Progenitor cell of endocrine pancreas (in vitro differentiated cells): ENCODE measurements at places on chromosomes 1 and 21. TPM values are rescaled to one million over a fixed set of nuclear protein-coding genes. Genes with fewer than 3 reads are reported as not detected.
A peak's percentile ranks its signal among the peaks of the same experiment; 100 is the strongest.

GRCh38 chr1:184974056-184974836, at the start of gene NIBAN1:
TSS of gene NIBAN1 (minus strand) at chr1:184974508. CDS start at chr1:184974356, 152 bp downstream.
- peak; percentile 34 for DNase-seq
- peaks cover 19% of the 10 kb centered on the region for H3K27me3 ChIP-seq
- peak within 1 kb of the TSS; percentile 94 for H3K27ac ChIP-seq
- H3K4me1 ChIP-seq: peaks cover 31% of the 10 kb centered on the region
- H3K36me3 ChIP-seq: no peaks in the 10 kb centered on the region

DNA sequence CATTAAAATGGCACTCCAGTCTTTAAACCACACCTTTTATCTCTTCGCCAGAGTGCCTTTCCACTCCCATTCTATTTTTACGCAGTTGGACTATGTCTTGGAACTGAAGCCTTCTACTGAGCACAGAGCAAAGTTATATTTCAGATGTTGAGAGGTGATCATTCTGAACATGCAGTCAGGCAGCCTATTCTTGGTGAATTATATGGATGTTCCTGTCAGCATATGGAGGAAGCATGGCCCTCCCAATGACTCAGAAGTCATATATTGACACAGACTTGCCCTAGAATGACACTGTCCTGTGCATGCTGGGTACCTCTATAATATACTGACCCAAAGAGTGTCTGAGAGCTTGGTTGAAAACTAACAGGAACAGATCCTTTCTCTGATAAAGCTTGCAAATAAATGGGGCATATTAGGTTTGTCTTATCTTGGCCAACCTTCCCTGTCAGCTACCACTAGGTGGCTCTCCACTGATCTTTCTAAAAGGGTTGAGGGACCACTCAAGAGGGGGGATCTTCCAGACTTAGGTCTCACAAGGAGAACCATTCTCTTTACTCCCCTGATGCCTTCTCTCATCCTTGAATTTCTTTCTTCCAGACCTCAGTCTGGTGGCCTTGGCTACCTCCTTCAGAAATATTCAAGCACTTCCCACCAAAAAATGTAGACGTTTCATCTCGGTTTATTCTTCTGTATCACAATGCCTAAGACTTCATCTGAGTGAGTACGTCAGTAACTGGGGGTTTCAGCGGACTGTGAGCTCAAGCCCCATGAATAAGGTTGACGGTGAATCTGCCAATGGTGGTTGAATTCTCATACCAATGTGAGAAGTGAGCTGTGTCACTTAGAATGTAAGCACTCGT, 11.8 kb upstream of the ALG14 start:
- H3K27ac ChIP-seq: no peak overlapping the region
- no peak for DNase-seq
- H3K36me3 ChIP-seq: no peaks in the 10 kb centered on the region
- H3K4me3 ChIP-seq: no peak overlapping the region
- H3K27me3 ChIP-seq: no peaks in the 10 kb centered on the region

DNA sequence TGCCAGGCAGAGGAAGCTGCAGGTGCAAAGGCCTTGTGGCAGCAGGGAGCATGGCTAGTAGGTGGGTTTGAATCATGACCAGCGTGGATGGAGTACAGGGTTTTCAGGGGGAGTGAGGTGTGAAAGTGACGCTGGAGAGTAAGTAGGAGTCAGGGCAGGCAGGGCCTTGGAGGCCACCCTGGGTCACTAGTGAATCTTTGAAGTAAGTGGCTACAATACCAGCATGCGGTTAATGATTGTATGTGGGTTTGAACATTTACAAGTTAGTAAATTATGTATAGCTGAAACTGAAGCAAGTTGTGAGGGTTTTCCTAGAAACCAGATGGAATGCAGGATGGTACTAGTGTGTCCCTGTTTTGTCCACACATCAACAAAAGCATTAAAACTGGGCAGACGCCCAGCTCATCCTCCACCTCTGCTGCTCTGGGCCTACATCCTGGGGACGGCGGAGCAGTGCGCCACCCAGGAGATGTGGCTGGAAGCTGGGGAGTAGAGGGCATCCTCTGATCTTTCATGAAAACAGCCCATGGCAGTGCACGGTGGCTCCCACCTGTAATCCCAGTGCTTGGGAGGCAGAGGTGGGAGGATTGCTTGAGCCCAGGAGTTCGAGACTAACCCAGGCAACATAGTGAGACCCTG, 41.2 kb upstream of the B3GALNT2 start:
- H3K36me3 ChIP-seq: no peaks in the 10 kb centered on the region
- no peaks in the 10 kb centered on the region for H3K27me3 ChIP-seq
- H3K27ac ChIP-seq: no peak overlapping the region
- no peak for DNase-seq

- no peak overlapping the region for H3K27ac ChIP-seq
- DNase-seq: no peak
- no peaks in the 10 kb centered on the region for H3K4me1 ChIP-seq
- H3K27me3 ChIP-seq: no peaks in the 10 kb centered on the region
- no peaks in the 10 kb centered on the region for H3K36me3 ChIP-seq
These were observed 33.5 kb upstream of the C1orf53 start for GRCh38 chr1:197868751-197869489.

DNA sequence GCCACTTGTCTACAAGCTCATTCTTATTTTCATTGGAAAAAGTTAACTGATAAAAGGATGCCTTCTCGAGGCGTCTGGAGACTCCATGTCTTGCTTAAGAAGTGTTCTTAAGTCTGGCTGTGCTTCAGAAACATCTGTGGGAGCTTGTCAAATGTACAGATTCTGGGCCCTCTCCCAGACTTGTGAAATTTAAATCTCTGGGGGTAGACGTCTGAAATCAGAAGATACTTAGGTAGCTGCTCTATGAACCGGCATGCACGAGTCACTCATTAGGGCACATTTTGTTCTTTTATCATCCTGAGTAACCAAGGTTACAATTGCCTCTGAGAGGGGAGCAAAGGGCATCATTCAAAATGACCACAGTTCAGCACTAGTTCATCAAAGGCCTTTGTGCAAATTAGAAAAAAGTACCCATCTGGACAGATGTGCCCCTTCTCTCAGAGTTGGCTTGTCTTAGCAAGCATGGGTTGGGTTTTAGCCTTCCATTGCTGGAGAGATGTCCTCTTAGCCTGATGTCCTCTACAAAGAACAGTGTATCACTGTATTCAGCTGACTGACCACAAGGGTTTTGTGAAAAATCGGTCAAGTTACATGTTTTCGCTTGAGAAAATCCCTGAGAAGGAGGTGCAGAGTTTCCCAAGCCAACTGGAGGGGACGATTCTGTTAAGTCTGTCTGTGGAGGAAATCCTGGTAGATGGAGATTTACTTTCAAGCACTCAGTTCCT, 156.9 kb downstream of the ASTN1 start:
- H3K27me3 ChIP-seq: peaks cover 10% of the 10 kb centered on the region
- H3K4me3 ChIP-seq: no peak overlapping the region
- no peaks in the 10 kb centered on the region for H3K36me3 ChIP-seq
- no peaks in the 10 kb centered on the region for H3K4me1 ChIP-seq
- no peak for DNase-seq
- H3K27ac ChIP-seq: no peak overlapping the region

GRCh38 chr21:21216047-21216446, 217.8 kb downstream of the NCAM2 start:
- no peak overlapping the region for H3K4me3 ChIP-seq
- no peaks in the 10 kb centered on the region for H3K4me1 ChIP-seq
- DNase-seq: no peak
- no peak overlapping the region for H3K27ac ChIP-seq
- no peaks in the 10 kb centered on the region for H3K36me3 ChIP-seq

DNA sequence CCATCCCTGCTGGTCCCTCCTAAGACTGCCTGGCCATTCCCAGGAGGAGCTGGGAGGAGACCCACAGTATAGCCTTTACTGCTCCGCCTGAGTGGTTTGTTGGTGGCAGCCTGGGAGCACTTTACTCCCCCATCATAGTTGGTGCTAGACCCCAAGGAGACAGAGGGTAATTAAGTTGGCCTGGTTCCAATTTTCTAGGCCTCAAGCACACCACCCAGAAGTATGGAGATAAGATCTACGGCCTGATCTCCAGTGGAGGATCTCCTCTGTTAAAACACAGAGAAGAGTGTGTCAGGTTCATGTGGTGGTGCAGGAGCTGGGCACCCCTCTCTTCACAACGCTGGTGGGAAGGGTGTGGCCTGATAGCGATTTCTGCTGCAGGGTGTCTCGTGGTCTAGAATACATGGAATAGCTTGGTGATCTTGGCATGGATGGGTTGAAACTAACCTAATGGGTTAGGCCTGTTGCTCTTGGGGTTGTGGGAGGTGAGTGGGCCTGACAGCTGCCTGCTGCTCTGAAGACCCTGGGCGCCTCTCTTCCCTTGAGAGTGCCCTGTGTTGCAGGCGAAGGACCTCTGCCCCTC, 68.5 kb downstream of the FASLG start:
- H3K4me1 ChIP-seq: no peaks in the 10 kb centered on the region
- DNase-seq: no peak

DNA sequence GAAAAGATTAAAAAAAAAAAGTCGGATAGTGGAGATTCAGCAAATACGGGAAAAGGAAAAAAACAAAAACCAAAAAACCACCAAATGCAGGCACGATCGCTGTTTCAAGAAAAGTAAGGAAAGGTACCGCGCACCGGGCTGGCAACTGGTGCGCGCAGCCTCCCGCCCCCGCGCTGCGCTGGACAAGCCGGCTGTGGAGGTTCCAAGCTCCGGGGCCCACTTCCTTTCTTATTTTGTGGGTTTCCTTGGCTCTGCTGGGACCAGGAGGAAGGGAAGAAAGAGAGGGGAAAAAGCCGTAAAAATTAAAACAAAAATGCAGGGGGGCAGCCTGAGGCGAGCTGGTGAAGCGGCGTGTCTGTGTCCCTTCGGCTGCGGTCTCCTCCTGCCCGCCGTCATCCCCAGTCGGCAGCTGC, 233 bp downstream of the ADAMTS5 start:
- no peak for DNase-seq
- peaks cover 82% of the 10 kb centered on the region for H3K27me3 ChIP-seq
- H3K4me3 ChIP-seq: peak overlapping the region; percentile 77

- H3K27ac ChIP-seq: no peak within 1 kb of the TSS
- peaks cover 23% of the 10 kb centered on the region for H3K27me3 ChIP-seq
- peaks cover 38% of the 10 kb centered on the region for H3K4me1 ChIP-seq
- no peak within 1 kb of the TSS for H3K4me3 ChIP-seq
- H3K36me3 ChIP-seq: no peaks in the 10 kb centered on the region
- no peak for DNase-seq
These were observed at the start of gene IL19 for GRCh38 chr1:206770531-206771337. TSS of gene IL19 (plus strand) at chr1:206770773. CDS start at chr1:206836663, 65,890 bp downstream.

GRCh38 chr1:173314656-173315055, 107.5 kb upstream of the TNFSF4 start:
- H3K27ac ChIP-seq: no peak overlapping the region
- H3K4me3 ChIP-seq: no peak overlapping the region
- no peaks in the 10 kb centered on the region for H3K27me3 ChIP-seq
- no peaks in the 10 kb centered on the region for H3K4me1 ChIP-seq
- DNase-seq: no peak
- peaks cover 3% of the 10 kb centered on the region for H3K36me3 ChIP-seq

GRCh38 chr1:116677474-116678062, 10.0 kb upstream of the IGSF3 start:
- H3K4me3 ChIP-seq: no peak overlapping the region
- peaks cover 5% of the 10 kb centered on the region for H3K4me1 ChIP-seq
- DNase-seq: no peak
- H3K36me3 ChIP-seq: no peaks in the 10 kb centered on the region
- H3K27ac ChIP-seq: no peak overlapping the region
- peaks cover 13% of the 10 kb centered on the region for H3K27me3 ChIP-seq

GRCh38 chr1:8017495-8018197, 8.5 kb downstream of the ERRFI1 start:
- no peak for DNase-seq
- peaks cover 16% of the 10 kb centered on the region for H3K36me3 ChIP-seq
- H3K27ac ChIP-seq: peak overlapping the region; percentile 92
- peak overlapping the region; percentile 54 for H3K4me3 ChIP-seq
- no peaks in the 10 kb centered on the region for H3K27me3 ChIP-seq

DNA sequence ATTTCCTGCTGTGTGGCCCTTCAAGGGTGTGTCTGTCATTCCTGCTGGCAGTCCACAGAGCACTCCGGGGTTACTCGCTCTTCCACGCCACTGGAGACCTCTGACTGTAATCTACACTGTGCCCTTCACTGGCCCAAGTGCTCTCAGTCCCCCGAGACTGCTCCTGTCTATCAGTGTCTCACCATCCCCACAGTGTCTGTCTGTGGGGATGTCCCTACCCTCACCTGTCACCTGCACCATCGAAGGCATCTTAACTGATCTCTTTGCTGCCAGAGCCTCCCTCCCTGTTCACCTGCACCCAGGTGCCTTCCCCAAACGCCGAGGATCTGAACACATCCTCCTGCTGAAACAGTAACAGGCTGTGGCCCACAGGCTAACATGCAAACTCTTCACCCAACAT, 136.7 kb downstream of the MATN1 start:
- H3K36me3 ChIP-seq: no peaks in the 10 kb centered on the region
- H3K27me3 ChIP-seq: peaks cover 10% of the 10 kb centered on the region
- no peak overlapping the region for H3K4me3 ChIP-seq

- no peak overlapping the region for H3K4me3 ChIP-seq
- peaks cover 2% of the 10 kb centered on the region for H3K27me3 ChIP-seq
- DNase-seq: no peak
These were observed 45.9 kb upstream of the PUM1 start for GRCh38 chr1:31111290-31111951.

DNA sequence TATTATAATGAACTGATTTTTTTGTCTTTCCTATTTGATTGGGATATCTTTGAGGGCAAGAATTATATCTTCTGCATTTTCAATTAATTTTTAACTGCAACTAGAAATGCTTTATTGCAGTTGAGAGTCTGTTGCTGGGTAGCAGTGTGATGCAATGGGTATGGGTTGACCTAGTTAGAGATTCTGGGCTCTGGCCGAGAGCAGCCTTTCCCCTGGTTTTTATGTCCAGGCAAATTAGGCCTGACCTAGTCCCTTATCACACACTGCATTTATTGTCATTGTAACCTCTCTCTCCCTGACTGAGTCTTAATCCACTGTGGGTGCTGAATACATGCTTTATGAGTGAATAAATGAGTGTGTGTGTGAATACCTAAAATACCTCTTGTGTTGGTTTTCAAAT, 206.4 kb upstream of the PTGFR start:
- H3K27ac ChIP-seq: no peak overlapping the region
- no peaks in the 10 kb centered on the region for H3K27me3 ChIP-seq
- H3K4me1 ChIP-seq: no peaks in the 10 kb centered on the region
- DNase-seq: no peak

- H3K36me3 ChIP-seq: peaks cover 4% of the 10 kb centered on the region
- H3K4me3 ChIP-seq: no peak overlapping the region
- no peak overlapping the region for H3K27ac ChIP-seq
- no peaks in the 10 kb centered on the region for H3K27me3 ChIP-seq
- no peak for DNase-seq
These were observed 13.7 kb downstream of the CD84 start for GRCh38 chr1:160565564-160565963.

The CLDN14 gene
- not detected in 2 replicates for total RNA-seq

The AUNIP gene
- total RNA-seq: 4.7 and 5.9 TPM in 2 replicates

The PGLYRP4 gene
- total RNA-seq: not detected in 2 replicates

The GBP6 gene
- not detected in 2 replicates for total RNA-seq

The RIPPLY3 gene
- total RNA-seq: 17.9 and 18.9 TPM in 2 replicates

The MEGF6 gene
- 79.2 and 83.8 TPM in 2 replicates for total RNA-seq

The PRDM16 gene
- total RNA-seq: 68.7 and 69.1 TPM in 2 replicates
